ENCODE measurements at places on chromosomes 16 and 17. TPM values are rescaled to one million over a fixed set of nuclear protein-coding genes. Genes with fewer than 3 reads are reported as not detected.

PMFBP1 gene
- 1.2 TPM for total RNA-seq

IRX3 gene
- total RNA-seq = not detected

GRB7 gene
- total RNA-seq = 21.2 TPM

- H3K4me3 ChIP-seq = no peak overlapping the region
- peaks cover 12% of the 10 kb centered on the region for H3K4me1 ChIP-seq
- H3K36me3 ChIP-seq = no peaks in the 10 kb centered on the region
- DNase-seq = no peak
- H3K27ac ChIP-seq = no peak overlapping the region
Measured at GRCh38 chr17:78301821-78302213, 58.1 kb downstream of the SOCS3 start.

DNA sequence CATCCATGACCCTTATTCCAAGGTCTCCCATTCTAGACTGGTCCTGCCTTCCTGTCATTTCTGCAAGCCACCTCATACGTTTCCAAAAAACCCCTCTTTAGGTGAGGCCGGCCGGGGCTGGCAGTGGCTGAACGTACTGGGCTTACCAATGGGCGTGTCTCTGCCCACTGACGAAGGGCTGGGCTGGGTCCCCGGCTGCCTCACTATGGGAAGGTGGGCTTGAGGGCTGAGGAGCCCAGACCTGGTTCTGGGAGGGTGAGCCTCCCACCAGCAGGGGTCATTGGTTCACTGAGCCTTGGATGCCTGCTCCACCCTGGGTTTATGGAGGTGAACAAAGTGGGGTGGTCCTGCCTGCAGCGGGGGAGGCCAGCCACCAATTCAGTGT is 19.9 kb downstream of the KDM8 start:
- no peak overlapping the region for H3K4me3 ChIP-seq
- DNase-seq = no peak
- no peaks in the 10 kb centered on the region for H3K27me3 ChIP-seq
- H3K27ac ChIP-seq = no peak overlapping the region
- no peaks in the 10 kb centered on the region for H3K4me1 ChIP-seq
